Activated naive CD4-positive, alpha-beta T cell (primary cell): ENCODE measurements at places on chromosomes 4 and X.

GRCh38 chrX:32985544-32985943 is 225.8 kb downstream of the DMD start:
- no peak for DNase-seq

DNA sequence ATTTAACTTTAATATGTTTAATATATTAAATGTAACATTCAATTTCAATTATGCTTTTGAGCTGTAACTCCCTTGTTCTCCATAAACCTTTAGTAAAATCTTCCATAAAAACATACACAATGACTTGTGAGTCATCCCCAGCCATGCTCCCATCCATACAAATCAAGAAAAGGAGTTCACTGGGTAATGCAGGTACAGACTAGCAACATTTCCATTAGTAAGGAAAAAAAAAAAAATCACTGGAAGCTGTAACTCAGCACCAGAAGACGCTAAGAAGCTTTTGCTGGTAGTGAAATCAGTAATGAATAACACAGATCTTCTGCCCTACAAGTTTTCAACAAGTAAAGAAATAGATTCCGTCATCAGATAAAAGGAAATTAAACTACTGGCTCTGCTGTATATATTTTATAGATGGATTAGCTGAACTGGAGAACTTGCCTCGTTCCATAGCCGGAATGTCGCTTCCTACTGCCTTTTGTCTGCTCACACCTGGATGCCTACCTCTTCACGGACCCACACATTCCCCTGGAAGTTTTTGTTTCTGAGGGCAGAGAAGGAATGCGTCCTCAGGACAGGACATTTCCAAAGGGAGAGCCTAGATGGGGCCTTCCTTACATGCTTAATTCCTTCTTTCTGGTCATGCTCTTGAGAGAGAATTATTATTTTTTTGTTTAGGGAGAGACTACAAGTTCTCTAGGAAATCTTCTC is 298.4 kb upstream of the ANKRD50 start:
- DNase-seq: no peak

DNA sequence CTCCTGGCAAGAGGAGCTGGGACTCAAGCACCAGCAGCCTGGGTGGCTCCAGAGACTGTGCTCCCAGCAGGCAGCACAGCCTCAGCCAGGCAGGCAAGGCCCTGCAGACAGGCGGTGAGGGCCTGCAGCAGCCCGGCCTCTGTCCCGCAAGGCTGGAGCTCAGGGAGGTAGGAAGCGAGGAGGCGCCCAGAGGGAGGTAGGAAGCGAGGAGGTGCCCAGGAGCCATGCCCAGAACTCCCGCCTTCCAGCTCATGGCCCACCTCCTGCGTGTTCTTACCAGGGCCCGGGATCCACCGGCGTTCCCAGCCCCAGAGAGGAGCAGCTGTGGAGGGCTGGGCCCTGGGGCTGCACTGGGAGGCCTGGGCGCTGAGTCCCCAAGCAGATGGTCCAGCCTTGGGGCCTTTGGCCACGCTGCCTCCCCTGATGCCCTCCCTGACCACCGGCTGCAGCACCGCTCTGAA is 133.1 kb downstream of the HMX1 start:
- DNase-seq: no peak

- DNase-seq: no peak
Observed at GRCh38 chr4:67198727-67199126, 346.6 kb downstream of the CENPC start.

DNA sequence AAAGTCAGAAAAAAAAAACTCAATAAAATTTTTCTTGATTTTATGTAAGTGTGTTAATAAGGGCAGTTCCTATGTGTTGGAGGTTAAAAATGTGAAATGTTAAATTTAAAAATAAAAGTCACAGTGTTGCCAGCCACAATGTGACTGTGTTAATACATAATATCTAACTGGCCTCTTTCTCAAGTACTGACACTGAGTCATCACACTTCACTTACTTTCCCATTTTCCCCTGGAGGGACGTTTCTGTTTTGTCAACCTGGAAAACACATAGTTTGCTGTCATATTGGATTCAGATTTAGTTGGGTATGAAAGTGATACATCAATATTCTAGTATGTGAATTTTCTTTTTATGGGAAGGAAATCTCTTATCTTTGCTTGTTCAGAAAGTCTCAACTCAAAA is 46.4 kb downstream of the ARHGEF38 start:
- DNase-seq: no peak

DNA sequence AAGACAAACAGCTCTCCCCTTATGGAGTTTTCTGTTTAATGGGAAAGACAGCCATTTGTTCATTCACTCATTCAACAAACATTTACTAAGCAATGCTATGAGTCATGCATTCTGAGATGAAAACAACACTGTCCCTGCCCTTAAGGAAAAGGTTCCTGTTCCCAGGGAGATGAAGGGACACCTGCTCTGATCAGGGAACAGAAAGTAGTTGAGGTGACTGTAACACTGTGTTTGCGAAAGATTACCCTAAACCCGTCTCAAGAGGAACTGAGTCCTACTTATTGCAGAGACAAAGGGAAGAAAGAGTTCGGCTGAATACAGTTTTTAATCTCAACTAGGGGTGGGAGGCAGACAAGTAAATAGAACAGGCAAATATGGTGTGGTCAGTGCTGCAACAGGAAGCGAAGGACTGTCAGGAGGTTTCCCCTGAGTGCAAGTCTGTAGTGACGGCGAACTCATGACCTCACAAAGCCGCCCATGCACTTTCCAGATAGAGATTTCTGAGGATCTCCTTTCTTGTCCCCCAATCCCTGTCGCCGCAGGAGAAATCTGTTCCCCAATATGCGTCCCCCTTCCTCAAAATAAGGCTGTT is 712 bp downstream of the STX18 start:
- DNase-seq: no peak

- DNase-seq: no peak
Observed at GRCh38 chrX:43592597-43592996, 63.5 kb upstream of the MAOA start.
